Stimulated activated CD8-positive, alpha-beta memory T cell treated with anti-CD3 and anti-CD28 coated beads, Interleukin-2, amount 100 ng/mL, for 1 hour (primary cell): ENCODE measurements at places on chromosomes 7 and 10.
A peak's percentile ranks its signal among the peaks of the same experiment; 100 is the strongest.

DNA sequence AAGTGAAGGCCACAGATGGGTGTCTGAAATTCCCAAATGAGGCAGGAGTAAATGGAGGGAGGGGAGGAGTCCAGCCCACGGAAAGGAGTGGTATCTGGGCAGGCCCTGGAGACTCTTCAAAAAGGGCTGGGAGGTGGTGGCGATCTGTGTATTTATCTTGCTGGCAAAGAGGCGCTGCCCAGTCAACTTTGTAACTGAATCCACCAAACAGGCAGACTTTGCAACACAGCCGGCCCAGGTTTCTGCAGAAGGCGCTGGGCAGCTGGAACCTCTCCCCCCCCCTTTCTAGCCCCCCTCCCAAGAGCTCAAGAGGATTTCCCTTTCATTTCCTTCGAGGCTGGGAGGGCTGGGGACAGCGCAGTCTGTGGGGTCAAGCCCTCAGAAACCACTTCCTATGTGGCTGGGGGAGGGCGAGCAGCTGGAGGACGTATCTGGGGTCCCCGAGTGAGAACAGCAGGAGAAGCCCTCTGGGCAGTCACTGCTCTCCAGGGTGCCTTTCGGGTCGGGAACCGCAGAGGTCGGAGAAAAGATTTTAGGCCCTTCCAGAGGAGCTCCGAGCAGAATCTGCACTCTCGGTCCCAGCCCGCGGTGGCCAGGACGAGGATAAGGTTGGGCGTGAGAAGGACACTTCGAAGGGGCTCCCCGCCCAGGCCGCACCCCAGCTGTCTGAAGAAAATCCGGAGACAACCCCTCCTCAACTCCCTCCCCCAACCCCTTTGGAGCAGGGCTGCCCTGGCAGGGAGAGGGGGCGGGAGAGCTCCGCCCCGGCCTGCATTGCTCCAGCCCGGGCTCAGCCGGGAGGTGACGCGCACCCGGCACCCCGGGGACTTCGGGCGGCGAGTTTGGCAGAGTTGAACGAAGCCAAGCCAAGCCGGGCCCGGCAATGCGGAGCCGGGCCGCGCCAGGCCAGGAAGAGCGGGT, 965 bp downstream of the ZCCHC24 start:
- peak; percentile 18 for DNase-seq

DNA sequence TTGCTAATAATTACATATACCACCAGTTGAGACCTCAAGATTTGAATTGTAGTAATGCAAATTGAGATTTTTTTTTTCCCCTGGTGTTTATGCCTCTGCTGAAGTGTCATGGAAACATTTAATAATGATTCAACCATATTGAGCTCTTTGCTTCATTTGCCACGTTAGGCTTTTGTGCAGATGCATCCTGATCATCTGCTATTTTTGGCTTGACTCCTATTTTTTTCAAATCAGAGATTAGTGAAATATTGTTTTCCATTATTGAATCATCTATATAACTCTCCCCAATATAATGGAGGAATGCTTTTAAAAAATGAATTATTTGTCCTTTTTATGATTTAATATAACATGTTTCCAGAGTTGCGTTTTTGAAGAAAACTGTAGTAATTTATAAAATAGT, 115.1 kb downstream of the SRI start:
- no peak for DNase-seq

- DNase-seq = no peak
Observed at GRCh38 chr7:155979994-155980393, 167.7 kb upstream of the SHH start.

GRCh38 chr10:123017421-123018165, 8.8 kb downstream of the ACADSB start:
- DNase-seq = no peak

DNA sequence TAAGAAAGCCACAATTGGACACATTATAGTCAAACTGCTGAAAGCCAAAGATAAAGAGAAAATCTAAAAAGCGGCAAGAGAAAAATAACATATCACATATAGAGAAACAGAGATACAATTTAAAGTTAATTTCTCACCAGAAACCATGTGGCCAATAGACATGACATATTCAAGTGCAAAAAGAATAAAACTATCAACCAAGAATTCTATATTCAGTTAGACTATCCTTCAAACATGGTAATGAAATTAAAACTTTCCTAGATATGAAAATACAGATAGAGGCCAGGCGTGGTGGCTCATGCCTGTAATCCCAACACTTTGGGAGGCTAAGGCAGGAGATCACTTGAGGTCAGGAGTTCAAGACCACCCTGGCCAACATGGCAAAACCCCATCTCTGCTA, 129.1 kb upstream of the RNF32 start:
- DNase-seq = no peak

DNA sequence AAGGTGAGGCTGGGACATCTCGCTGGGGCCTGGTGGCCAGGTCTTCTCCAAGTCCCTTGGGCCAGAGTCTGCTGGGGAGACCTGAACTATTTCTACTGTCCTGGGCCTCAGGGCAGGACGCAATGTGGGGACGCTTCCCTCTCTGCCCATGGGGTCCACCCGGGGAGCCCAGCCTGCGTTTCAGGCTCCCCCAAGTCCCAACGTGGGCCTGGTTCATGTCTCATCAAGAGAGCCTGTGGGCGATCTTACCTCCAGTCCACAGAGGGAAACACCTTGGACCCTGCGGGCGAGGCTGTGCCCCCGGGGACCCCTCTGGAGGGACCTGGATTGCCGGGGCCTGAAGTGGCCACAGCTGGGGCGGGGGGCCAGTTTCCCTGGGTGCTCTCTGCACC, 91.7 kb downstream of the DNAJB6 start:
- no peak for DNase-seq

DNA sequence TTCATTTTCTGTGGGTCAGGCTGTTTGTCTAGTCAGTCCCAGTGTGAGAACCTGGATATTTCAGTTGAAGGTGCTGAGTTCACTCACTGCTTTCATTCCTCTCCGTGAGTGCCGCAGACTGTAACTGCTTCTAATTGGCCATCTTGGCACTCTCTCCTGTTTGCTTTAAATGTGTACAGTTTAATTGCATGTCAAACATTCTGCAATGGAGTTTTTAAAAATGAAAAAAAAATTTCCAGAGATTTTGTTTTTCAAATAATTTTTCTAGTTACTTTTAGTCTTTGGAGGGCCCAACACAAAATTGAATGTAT, 87.8 kb downstream of the CCSER2 start:
- DNase-seq = no peak

GRCh38 chr7:64626557-64626956, 39.4 kb upstream of the ZNF107 start:
- DNase-seq = no peak
